HFFc6 (cell line): ENCODE measurements at places on chromosomes 7 and 10. TPM values are rescaled to one million over a fixed set of nuclear protein-coding genes. Genes with fewer than 3 reads are reported as not detected.

GRCh38 chr10:101879456-101880231 is 36.0 kb upstream of the KCNIP2 start:
- peaks cover 2% of the 10 kb centered on the region for H3K27me3 ChIP-seq
- peak overlapping the region; percentile 65 for H3K4me3 ChIP-seq
- peak overlapping the region; percentile 87 for H3K27ac ChIP-seq
- peaks cover 2% of the 10 kb centered on the region for H3K36me3 ChIP-seq
- peaks cover 29% of the 10 kb centered on the region for H3K4me1 ChIP-seq

GRCh38 chr7:139758388-139758787 is 19.4 kb downstream of the HIPK2 start:
- no peak overlapping the region for H3K4me3 ChIP-seq
- H3K27me3 ChIP-seq = no peaks in the 10 kb centered on the region
- no peak overlapping the region for H3K27ac ChIP-seq
- peaks cover 46% of the 10 kb centered on the region for H3K4me1 ChIP-seq
- H3K36me3 ChIP-seq = peaks cover 23% of the 10 kb centered on the region

DNA sequence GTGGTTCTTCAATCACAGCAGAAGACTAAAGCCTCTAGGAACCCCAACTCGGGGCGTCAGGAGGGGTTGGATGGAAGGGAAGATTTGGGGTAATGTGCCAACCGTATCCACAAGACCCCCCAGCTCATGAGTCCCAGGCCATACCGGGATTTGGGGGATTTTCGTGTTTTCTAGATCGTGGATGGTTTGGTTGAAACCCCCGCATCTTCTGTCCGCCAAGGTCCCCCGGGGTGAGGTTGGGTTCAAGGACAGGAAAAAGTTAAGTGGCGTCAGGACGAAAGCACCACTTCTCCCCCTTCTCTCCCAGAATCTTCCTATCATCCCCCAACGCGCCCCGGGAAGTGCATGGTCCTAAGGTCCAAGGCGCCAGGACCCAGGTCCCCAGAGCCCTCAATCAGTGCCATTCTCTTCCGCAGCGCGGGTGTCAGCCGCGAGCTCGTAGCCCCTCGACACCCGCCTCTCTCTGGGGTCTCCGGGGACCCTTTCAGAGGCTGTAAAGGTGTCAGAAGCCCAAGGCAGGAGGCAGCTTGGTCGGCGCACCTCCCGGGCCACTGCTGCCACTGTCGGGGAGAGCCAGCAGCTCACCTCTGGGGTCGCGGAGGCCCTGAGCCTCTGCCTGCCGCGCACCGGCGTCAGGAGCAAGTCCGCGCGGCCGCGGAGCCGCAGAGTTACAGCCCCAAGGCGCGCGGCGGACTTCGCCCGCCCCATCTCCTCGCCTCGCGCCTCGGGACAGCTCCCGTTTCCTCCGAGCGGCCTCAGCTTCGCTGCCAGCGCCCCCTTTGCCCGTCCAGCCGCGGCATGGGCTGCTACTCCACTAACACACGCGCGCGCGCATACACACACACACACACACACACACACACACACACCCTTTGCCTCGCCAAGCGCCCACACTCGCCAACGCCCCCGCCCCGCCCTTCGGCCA is 1.5 kb downstream of the MKX start:
- H3K4me1 ChIP-seq = peaks cover 53% of the 10 kb centered on the region
- peak overlapping the region; percentile 94 for H3K4me3 ChIP-seq
- H3K27me3 ChIP-seq = peaks cover 16% of the 10 kb centered on the region
- peak; percentile 75 for DNase-seq
- H3K36me3 ChIP-seq = peaks cover 21% of the 10 kb centered on the region

GRCh38 chr10:32159264-32159663 is 103.0 kb upstream of the KIF5B start:
- peaks cover 21% of the 10 kb centered on the region for H3K27me3 ChIP-seq
- no peak for DNase-seq
- no peaks in the 10 kb centered on the region; the same call in 1 of the 2 replicates for H3K36me3 ChIP-seq
- no peak overlapping the region for H3K27ac ChIP-seq

Gene COL17A1
- 0.41 to 1.2 TPM (median 0.65 TPM) in 3 replicates for total RNA-seq

DNA sequence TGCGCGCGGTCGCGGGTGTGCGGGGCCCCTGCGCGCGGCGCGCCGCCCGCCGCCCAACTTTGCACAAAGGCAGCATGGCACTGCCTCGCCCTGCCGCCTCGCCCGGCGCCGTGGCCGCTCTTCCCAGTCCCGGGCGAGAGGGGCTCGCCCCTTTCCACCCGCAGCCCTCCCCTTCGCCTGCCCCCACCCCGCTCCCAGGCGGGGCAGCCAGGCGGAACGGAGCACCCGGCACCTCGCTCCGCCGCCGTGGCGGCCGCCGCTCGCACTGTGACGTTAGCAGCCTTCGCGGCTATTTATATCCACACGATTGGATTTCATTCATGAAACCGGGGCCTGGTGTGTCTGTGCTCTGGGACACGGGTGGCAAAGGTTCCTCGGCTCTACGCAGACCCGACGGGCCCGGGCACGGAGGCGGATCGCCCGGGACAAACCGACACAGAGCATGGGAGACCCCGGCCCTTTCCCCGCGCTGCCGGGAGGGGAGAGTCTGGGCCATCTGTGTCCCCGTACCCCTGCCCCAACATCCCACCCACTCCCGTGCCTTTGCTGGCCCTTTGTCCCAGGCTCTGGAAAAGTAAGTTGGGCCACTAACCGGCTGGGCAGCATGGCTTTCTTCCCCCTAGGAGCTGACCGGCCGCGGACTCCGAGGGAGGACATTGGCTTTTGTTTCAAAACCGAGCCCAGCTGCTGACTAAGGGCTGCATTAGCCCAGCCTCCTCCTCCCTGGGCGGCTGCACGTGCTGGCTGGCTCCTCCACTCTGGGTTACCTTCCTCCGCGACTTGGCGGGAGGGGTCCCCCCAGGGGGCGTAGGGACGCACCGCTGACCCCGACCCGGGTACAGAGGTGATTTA is at the start of gene RHOBTB1:
Gene RHOBTB1 (minus strand): TSS at position 128 of the 852 bp plus-strand sequence. CDS start 32,643 bp downstream, outside the sequence.
- peaks cover 4% of the 10 kb centered on the region; the same call in 1 of the 2 replicates for H3K36me3 ChIP-seq
- peaks cover 41% of the 10 kb centered on the region for H3K4me1 ChIP-seq
- DNase-seq = peak; percentile 77

DNA sequence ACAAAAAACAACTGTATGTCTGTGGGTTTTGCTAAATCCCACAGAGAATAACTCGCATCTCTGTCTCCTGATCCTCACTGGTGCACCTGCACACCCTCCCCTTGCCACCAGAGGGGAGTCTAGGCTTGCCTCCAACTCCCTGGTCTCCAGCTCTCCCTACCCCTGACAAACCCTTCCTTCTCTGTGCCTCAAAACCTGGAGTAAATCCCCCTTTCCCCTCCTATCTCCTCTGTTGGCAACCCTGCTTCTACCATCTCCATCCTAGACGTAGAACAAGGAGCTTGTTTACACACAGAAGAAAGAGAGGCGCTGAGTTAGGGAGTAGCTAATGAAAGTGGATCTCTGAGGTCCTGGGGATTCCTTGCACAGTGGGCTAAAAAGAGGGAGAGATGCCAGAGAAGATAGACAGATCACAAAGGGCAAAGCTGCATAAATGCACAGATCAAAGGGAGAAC is 6.0 kb downstream of the MBLAC1 start:
- H3K4me1 ChIP-seq = peaks cover 23% of the 10 kb centered on the region
- H3K27me3 ChIP-seq = no peaks in the 10 kb centered on the region; the same call in 1 of the 2 replicates
- H3K4me3 ChIP-seq = 0 out of 2 replicates have a peak overlapping the region, but pooled peaks have one; percentile 27
- no peak overlapping the region; the same call in 1 of the 2 replicates for H3K27ac ChIP-seq
- H3K36me3 ChIP-seq = no peaks in the 10 kb centered on the region

- peaks cover 2% of the 10 kb centered on the region for H3K27me3 ChIP-seq
- DNase-seq = no peak
- peaks cover 31% of the 10 kb centered on the region for H3K4me1 ChIP-seq
- peak overlapping the region; percentile 86 for H3K27ac ChIP-seq
- peaks cover 23% of the 10 kb centered on the region for H3K36me3 ChIP-seq
These were observed 2.4 kb downstream of the ARID5B start for GRCh38 chr10:61903928-61904344.

- peak overlapping the region; percentile 22; the same call in 1 of the 2 replicates for H3K4me3 ChIP-seq
- H3K27me3 ChIP-seq = no peaks in the 10 kb centered on the region; the same call in 1 of the 2 replicates
- no peaks in the 10 kb centered on the region for H3K36me3 ChIP-seq
- peak overlapping the region; percentile 49; the same call in 1 of the 2 replicates for H3K27ac ChIP-seq
These were observed 33.4 kb downstream of the CPXM2 start for GRCh38 chr10:123858077-123858681.

GRCh38 chr7:130891254-130892094 is 157.5 kb upstream of the KLF14 start:
- peaks cover 90% of the 10 kb centered on the region for H3K36me3 ChIP-seq
- DNase-seq = peak; percentile 95
- H3K4me1 ChIP-seq = peaks cover 94% of the 10 kb centered on the region
- H3K4me3 ChIP-seq = peak overlapping the region; percentile 75
- peaks cover 74% of the 10 kb centered on the region for H3K27me3 ChIP-seq

GRCh38 chr10:124612611-124613498 is 131.3 kb downstream of the FAM53B start:
- no peak overlapping the region for H3K27ac ChIP-seq
- H3K4me3 ChIP-seq = no peak overlapping the region
- H3K36me3 ChIP-seq = no peaks in the 10 kb centered on the region
- peaks cover 3% of the 10 kb centered on the region for H3K27me3 ChIP-seq
- H3K4me1 ChIP-seq = no peaks in the 10 kb centered on the region

DNA sequence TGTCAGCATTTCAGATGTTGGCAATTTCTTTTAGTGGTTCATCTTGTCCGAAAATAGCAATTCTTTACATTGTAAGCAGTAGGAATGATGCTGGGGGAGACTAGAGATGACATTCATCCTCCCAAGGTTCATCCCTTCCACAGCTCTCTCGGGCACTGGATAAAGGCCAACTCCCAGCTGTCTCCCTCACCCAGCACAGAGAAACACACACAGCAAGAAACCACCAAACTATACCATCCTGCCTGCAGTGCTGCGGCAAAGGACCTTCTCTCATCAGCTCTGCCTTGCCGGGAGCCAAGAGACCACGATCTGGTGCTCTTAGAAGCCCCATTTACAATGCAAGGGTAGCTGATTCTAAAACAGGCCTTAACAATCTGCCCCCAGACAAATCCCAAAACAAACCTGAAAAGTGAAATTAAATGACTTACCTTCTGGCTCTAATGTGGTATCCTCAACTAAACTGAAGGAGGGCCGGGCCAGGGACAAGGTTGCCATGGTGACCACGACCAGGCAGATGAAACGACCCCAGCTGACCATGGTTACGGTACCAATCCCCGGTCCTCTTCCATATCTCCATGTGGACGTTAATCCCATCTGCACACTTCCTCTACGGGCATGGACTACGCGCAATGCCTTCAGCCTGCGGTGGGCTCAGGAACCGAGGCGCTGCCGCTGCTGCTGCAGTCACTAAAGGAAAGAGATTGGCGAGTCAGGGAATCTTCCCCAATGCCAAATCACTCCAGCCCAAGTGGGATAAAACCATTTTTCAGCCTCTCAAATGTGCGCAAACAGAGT is 4.8 kb downstream of the FGFR2 start:
- peaks cover 12% of the 10 kb centered on the region for H3K27me3 ChIP-seq
- no peak for DNase-seq
- H3K4me3 ChIP-seq = no peak overlapping the region
- H3K27ac ChIP-seq = no peak overlapping the region

DNA sequence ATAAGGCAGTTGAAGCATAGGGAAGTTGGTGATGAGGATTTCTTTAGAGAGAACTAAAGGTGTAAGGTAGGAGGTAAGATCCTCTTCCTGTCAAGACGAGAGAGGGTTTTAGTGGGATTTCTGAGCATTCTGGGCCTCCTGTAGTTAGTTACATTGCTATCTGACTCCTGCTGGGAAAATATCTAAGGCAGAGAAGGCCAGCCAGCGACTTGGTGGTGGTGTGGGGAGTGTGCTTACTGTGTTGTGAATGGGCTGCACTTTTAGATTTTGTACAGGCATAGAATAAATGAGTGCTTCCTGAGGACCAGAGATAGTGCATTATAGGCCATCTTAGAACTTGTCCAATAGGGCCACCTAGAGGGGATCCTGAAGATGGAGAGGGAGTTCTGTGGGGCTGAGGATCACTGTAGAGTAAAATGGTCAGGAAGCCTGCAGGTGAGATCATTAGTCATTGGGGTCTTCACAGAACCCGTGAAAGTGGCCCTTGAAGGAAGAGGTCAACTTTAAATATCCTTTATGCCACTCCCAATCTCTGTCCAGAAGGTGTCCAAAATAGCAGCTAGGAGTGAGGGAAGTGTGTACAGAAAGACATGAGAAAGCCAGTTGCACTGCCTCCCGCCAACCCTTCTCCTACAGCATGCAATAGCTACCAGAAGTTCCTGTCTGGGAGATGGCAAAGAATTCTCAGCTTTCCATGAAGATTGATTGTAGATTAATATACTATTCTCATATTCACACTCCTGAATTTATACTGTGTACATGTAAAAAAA is 266.6 kb downstream of the POLR1F start:
- H3K36me3 ChIP-seq = no peaks in the 10 kb centered on the region
- H3K27ac ChIP-seq = no peak overlapping the region
- DNase-seq = peak; percentile 59
- peaks cover 5% of the 10 kb centered on the region for H3K27me3 ChIP-seq
